ENCODE measurements at places on chromosomes 13 and 19.

- no peak for DNase-seq
Measured at GRCh38 chr19:38742296-38742695, 2.0 kb downstream of the CAPN12 start.

DNA sequence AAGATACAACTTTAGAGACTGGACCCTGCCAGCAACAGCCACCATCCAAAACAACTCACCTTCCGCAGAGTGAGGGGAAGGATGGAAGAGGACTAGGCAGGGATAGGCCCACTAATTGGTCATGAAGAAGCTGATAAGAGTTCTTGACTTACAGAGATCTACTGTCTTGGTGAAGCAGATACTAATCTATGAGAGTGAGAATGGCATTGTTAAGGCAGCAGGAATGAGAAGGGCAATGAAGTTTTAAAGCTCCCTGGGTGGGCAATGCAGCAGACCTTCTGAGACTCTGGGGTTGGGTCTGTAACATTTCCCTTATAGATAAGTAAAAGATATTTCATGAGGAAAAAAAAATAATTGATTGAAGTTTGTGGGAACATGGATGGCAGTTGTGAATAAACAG lies 63.7 kb downstream of the KLF12 start:
- DNase-seq, result no peak

DNA sequence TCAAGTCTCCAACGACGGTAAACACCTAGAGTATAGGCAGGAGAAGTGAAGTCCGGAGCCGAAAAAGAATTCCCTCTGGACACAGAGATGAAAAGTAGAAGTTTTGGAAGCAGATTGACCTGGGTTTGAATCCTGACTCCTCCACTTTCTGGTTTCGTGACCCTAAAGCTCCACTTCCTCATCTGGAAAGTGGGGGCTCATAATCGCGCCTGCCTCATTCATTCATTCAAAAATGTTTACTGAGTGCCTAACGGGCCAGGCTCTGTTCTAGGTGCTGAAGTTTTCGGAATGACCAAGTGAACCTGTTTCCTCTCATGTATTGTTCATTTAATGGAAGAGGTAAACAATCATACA lies 7.1 kb upstream of the EML2 start:
- DNase-seq, result peak; percentile 15

- no peak for DNase-seq
Measured at GRCh38 chr13:78239714-78240113, 321.1 kb upstream of the EDNRB start.

- no peak for DNase-seq
Measured at GRCh38 chr13:102642029-102642428, 45.2 kb downstream of the TPP2 start.

DNA sequence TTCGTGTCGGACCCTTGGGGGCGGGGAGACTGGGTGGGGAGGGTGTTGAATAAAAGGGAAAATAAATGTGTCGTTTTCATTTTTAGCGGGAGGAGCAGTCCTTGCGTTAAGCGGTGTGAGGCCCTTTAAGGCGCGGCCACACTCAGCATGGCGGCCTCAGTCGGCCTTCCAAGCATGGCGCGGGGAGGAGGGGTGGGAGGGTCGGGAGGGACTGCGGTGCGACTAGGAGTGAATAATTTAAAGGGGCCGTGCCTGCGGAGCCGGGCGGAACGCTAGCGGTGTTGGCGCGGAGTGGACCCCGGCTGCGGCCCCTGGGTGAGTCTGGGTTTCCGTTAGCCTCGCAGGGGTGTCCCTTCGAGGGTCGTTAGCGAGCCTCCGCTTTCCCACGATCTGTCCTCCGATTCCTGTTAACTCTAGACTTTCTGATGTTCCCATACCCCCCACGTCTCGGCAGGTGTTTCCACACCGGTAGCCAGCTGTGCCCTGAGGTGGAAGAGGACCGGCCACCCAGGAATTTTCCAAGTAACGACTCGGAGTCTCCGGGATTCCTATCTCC lies 1.5 kb upstream of the PNPLA6 start:
- DNase-seq, result peak; percentile 79
